ENCODE measurements at places on chromosomes 12 and 14.

GRCh38 chr14:62692490-62693106 is 352.7 kb downstream of the KCNH5 start:
- DNase-seq = no peak

GRCh38 chr14:69137416-69137815 is 15.5 kb downstream of the DCAF5 start:
- no peak for DNase-seq

- DNase-seq = no peak
These were observed 47.4 kb upstream of the SRSF5 start for GRCh38 chr14:69719501-69719951.

GRCh38 chr12:129064209-129064855 is 211.1 kb downstream of the GLT1D1 start:
- DNase-seq = no peak

GRCh38 chr12:29667011-29667410 is 116.7 kb downstream of the TMTC1 start:
- no peak for DNase-seq

- DNase-seq = no peak
These were observed 81.9 kb downstream of the CFAP54 start for GRCh38 chr12:96571101-96571862.

- no peak for DNase-seq
These were observed 2.3 kb downstream of the ANKRD9 start for GRCh38 chr14:102507081-102507856.

DNA sequence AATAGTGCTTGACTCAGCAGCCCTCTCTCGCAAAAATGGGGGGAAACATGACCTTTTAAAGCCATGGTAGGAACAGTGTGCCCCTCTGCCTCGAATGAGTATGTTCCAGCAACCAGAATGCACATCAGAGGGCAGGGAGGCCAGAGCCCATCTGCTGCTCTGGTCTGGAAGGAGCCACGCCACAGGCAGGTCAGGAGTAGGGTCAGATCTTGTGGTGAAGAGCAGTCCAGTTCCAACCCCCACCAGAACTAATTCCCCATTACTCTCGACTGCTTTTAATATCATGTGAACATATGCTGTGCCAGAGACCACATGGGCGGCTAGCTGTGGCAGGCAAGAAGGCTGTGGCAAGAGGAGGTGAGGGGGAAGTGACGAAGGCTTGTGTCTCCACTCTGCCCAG is 34.6 kb upstream of the TMX1 start:
- no peak for DNase-seq

- DNase-seq = no peak
These were observed 58.1 kb downstream of the FGD4 start for GRCh38 chr12:32457251-32458025.

- no peak for DNase-seq
These were observed 9.8 kb downstream of the ZNF641 start for GRCh38 chr12:48340943-48341342.

DNA sequence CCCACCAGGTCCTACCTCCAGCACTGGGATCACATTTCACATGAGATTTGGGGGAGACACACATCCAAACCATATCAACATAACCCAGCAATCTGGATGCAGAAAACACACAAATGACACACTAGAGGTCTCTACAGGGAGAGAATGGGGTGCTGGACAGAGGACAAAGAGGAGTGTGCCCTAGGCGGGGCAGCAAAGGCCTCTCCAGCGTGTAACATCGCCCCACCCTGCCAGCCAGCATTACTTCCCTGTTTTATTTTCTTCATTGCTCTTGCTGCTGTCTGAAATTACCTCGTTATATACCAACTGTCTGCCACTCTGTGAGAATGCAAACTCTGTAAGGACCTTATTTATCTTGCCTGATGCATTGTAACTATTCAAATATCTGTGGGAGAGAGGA is 61.1 kb downstream of the RIMBP2 start:
- no peak for DNase-seq

DNA sequence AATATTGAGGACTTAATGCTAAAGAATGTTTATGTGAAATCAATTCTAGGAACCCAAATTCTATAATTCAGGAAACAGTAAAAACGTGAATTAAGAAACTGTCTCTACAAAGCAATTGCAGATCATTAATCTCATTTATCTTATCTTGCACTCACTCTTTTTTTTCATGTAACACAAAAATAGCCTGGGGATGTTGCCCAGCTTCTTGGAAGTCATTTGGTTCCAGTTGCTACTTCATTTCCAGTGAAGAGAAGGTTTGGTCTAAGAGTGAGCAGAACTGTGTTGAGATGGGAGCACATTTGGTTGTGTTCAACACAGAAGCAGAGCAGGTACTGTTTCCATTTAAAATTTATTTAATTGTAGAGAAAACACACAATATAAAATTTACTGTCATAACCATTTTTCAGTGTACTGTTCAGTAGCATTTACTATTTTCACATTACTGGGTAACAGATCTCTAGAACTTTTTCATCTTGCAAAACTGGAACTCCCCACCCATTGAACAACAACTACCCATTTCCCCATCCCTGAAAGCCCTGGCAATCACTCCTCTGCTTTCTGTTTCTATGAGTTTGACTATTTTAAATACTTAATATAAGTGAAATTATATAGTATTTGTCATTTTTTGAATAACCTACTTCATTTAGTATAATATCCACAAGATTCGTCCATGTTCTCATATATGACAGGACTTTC is 9.7 kb downstream of the CLEC6A start:
- no peak for DNase-seq

- no peak for DNase-seq
These were observed 107.1 kb downstream of the NTN4 start for GRCh38 chr12:95683418-95683817.

DNA sequence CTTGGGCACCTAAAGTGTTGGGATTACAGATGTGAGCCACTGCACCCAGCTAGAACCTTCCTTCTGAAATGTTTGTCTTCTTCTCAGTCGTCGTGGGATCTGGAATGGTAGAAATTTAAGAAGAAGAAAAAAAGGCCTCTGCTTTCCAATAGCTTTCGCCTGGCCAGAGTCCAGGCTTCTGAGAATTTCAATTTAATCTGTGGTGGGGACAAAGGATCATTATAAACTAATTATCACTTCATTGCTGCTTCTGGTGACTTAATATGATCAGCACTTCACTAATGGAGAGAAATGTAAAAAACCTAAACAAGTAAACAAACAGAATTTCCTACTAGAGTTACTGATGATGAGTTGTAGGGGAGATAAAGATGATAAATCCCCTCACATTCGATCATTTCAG is 51.3 kb downstream of the CFAP251 start:
- DNase-seq = no peak
